Fibroblast of upper back skin (primary cell): ENCODE measurements at places on chromosomes 11 and 22.

DNA sequence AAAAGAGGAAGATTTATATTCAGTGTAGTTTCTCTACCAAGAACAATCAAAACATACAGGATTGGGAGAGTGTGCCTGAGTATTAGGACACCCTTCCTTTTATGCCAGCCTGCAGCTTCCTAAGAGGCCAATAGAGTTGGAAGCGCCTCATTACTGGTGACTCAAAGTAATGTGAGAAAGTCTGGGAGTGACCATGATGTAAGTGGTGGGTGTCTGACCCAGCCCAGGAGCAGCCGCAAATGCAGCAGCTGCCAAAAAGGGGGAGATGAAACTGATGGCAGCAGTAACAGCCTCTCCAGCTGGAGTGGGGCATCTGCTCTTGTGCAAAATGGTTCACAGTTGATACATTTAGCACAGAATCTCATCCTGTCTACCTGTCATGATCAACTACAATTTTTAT lies 62.0 kb downstream of the ZNF280B start:
- DNase-seq: no peak

- no peak for DNase-seq
Observed at GRCh38 chr22:27546157-27546935, 255.2 kb downstream of the MN1 start.

GRCh38 chr11:103648054-103648453 lies 388.4 kb upstream of the DDI1 start:
- no peak for DNase-seq

DNA sequence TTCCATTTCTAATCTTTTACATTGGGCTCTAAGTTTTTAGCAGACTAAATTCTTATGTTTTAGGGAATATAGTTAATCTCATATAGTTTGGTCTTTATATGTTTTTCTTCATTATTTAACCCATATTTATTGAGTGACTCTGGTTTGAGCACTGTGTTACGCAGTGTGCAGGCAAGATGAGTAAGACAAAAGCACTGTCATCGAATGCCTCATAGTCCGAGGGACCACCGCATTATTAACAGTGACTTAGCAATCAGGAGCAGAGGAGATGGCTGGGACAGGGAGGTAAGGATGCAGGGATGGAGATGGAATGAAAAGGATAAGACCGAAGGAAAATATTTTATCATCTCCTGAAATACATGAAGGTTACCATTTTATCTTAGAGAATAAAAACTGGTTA lies 65.2 kb upstream of the CTSC start:
- no peak for DNase-seq

- DNase-seq: no peak
Observed at GRCh38 chr11:78929207-78929905, 354.7 kb upstream of the NARS2 start.

GRCh38 chr11:848380-848931 lies 5.8 kb downstream of the TSPAN4 start:
- no peak for DNase-seq

DNA sequence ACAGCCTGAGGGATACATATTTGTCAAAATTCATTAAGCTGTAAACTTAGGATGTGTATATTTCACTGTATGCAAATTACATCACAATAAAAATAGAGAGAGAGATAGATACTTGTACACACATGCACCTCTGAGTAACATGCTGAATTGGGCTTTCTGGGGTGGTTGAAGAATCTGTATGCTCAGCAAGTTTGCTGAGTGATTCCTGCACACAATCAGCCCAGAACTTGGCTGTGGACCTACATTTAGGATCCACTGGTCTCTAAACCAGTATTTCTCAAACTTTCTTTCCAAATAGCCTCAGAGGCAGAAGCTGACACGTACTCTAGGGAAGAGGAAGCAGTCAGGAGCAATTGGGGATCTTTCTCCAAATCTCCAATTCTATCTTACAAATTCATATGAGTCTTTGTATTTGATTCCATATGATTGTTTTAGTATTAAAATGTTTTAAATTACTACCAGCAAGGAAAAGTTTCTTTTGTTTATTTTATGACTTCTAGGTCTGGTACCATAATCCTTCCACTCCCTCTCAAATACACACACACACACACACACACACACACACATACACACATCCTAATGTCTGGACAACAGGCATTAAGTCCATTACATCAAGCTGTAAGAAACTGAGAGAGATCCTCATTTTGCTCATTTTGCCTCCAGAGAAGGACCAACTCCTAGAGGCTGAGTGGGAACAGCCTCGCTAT lies 20.0 kb downstream of the SYT13 start:
- no peak for DNase-seq

DNA sequence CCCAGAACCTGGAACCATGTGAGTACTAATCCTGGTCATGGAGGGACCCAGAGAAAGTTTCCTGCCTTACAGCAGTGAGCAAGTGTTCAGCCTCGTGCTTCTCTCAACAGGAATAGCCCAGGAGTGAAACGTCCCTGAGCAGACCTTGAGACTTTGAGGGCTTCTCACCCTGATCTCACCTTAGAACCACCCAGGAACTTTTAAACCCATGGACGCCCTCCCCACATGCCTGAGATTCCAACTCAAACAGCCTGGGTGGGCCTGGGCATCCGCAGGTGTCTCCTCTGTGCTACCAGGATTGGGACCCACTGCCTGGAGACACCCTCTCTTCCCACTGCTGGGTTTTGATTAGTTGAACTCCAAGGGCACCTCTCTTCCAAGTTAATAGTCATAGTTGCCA lies 297.2 kb downstream of the NTM start:
- no peak for DNase-seq

- peak; percentile 35 for DNase-seq
Observed at GRCh38 chr22:40107851-40108378, 69.8 kb upstream of the TNRC6B start.

GRCh38 chr11:114130115-114130576 lies 70.6 kb downstream of the ZBTB16 start:
- no peak for DNase-seq

DNA sequence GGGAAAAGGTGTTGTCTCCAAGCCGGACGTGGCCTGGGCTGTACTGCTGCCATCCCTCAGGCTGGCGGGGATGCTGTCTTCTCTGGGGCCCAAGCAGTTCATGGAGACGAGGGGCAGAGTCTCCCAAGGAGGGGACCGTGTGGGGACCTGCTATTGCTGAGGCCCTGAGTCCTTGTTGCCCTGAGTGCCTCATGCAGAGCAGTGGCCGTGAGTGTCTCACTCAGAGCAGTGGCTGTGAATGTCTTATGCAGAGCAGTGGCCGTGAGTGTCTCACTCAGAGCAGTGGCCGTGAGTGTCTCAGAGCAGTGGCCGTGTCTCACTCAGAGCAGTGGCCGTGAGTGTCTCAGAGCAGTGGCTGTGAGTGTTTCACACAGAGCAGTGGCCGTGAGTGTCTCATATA lies 54.7 kb downstream of the GRAMD4 start:
- no peak for DNase-seq

GRCh38 chr22:28410050-28410816 lies 269.4 kb downstream of the TTC28 start:
- DNase-seq: peak; percentile 60

DNA sequence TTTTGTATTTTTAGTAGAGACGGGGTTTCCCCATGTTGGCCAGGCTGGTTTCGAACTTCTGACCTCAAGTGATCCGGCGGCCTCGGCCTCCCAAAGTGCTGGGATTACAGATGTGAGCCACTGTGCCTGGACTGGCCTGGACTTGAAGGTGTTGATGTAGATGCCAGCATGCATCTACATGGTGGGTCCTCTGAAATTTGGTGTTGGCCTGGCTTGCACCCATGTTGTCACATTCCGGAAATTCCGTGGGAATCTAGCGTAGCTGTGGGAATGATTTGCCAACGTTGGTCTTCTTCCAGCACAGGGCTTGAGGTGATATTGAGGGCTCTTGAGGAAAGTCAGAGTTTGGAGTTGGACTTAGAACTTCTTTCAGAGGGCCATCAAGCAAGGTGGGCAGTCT lies 6.5 kb downstream of the PACS1 start:
- DNase-seq: peak; percentile 47

DNA sequence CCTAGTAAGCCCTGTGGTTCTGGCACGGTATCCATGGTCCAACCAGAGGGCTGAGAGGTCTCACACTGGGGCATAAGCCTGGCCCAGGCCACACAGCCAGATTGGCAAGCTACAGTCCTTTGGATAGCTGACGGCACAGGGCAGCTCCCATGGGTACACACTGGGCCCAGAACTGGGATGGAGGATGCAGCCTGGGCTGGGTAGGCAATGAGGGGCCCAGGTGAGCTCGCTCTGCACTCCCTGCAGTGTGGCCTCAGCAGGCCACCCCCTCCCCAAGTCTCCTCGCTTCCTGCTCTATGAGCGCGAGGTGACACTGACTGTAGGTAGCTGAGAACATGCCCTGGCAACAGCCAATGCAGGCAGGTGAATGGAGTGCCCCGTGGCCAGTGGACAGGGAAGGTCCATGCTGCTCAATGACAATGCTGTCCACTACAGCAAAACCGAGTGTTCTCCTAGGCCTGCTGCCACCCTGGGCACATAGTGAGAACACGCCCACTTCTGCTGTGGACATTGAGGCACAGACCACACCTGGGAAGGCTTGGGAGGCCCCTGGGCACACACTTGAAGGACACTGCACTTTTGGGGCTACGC lies 3.8 kb downstream of the ARVCF start:
- no peak for DNase-seq

DNA sequence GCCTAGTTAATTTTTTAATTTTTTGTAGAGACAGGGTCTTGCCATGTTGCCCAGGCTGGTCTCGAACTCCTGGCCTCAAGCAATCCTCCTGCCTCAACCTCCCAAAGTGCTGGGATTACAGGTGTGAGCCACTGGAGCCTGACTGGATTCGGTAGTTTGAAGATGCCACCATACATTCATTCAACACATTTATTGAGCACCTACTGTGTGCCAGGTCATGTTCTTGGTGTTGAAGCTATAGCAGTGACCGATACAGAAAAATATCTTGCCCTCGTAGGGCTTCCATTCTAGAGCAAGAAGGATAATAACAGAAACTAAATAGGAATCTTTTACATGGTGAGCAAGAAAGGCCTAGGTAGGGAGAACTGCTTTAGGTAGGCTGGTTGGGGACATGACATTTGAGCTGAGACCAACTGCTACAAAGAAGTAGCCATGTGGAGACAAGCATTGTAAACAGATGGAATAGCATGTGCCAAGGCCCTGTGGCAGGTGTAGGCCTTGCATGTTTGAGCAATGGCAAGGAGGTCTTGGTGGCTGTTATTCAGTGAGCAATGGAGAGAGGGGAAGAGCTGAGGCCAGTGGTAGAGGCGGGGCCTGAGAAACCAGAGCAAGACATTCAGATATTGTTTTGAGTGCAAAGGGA lies 1.7 kb upstream of the MYRF start:
- no peak for DNase-seq

DNA sequence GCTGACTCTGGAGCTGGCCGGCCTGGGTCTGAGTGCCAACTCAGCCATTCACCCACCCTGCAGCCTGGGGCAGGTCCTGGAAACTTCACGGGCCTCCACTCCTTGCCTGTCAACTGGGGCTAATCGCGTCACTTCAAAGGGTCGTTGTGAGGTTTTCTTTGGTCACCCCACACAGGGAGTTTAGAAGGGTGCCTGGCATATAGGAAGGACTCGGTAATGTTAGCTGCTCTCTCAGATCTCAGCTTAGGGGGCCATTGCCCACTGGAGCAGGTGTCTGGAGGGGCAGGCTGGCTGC lies 7.3 kb downstream of the INCENP start:
- DNase-seq: no peak

DNA sequence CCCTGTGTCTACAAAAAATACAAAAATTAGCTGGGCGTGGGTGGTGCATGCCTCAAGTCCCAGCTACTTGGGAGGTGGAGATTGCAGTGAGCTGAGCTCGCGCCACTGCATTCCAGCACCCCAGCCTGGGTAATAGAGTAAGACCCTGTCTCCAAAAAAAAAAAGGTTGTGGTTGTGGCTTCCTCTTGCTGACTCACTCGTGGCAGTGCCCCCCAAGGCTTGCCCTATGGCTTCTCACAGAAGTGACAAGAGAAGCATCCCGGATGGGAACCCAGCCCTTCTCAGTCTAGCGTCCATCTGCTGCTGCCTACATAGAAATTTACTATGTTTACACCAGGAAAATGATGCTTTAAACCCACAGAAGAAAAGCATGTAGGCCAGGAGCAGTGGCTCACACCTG lies 68.5 kb upstream of the PITPNB start:
- peak; percentile 92 for DNase-seq

- DNase-seq: no peak
Observed at GRCh38 chr11:10708131-10708530, 14.6 kb upstream of the IRAG1 start.

DNA sequence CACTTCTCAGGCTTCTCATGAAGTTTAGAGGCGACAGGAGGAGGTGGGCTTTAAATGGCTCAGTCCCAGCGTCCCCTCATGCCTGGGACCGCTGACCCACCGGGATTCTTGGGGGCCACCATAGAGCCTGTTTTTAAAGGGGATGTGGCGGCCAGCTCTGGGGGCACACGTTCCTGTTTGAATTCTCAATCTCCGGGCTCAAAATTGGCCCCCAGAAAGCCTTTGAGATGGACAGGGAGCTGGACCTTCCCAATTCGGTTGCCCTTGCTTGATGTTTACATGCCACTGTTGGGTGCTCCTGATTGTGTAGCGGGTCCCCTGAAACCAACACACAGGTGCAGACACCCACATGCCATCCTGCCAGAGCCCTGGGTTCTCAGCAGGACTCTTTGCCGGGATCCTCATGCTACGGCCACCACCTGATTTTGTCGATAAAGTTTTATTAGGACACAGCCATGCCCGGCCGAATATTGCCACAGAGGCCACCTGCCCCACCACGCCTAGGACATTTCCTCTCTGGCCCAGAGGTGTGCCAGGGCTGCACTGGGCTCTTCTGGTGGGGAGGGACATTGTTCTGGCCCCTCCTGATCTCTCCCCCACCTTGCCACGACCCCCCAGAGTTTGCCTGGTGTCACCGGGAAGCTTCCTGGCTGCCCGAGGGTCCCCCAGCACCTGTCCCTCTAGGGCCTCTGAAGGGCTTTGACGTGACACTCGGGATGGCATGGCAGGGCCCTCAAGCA lies 71.6 kb downstream of the KCNQ1 start:
- no peak for DNase-seq

- DNase-seq: no peak
Observed at GRCh38 chr22:44848296-44848741, 95.9 kb downstream of the ARHGAP8 start.

- DNase-seq: no peak
Observed at GRCh38 chr11:106446302-106446701, 368.8 kb downstream of the AASDHPPT start.

- DNase-seq: no peak
Observed at GRCh38 chr11:65653229-65654225, 9.2 kb downstream of the RELA start.

GRCh38 chr22:30865656-30866055 lies 102.9 kb downstream of the MORC2 start:
- DNase-seq: no peak
